ENCODE measurements at places on chromosomes 3 and 15. TPM values are rescaled to one million over a fixed set of nuclear protein-coding genes. Genes with fewer than 3 reads are reported as not detected.

The NR2E3 gene
- polyA plus RNA-seq: 0.81 TPM

The WDR93 gene
- polyA plus RNA-seq: 1.8 TPM

The SH2D7 gene
- polyA plus RNA-seq: 0.58 TPM

The LMLN gene
- 10.1 TPM for polyA plus RNA-seq

The ZIC1 gene
- not detected for polyA plus RNA-seq

The CYP1A2 gene
- polyA plus RNA-seq: 0.58 TPM

The PTPRG gene
- 54.0 TPM for polyA plus RNA-seq

The ADCY5 gene
- 14.8 TPM for polyA plus RNA-seq

The ANKRD63 gene
- polyA plus RNA-seq: not detected

The XCR1 gene
- polyA plus RNA-seq: 0.07 TPM

The BFSP2 gene
- polyA plus RNA-seq: not detected

The NRG4 gene
- polyA plus RNA-seq: 3.7 TPM

The CDHR4 gene
- 6.5 TPM for polyA plus RNA-seq

GRCh38 chr3:185948292-185948691 lies 10.5 kb upstream of the TRA2B start:
- no peak for DNase-seq

DNA sequence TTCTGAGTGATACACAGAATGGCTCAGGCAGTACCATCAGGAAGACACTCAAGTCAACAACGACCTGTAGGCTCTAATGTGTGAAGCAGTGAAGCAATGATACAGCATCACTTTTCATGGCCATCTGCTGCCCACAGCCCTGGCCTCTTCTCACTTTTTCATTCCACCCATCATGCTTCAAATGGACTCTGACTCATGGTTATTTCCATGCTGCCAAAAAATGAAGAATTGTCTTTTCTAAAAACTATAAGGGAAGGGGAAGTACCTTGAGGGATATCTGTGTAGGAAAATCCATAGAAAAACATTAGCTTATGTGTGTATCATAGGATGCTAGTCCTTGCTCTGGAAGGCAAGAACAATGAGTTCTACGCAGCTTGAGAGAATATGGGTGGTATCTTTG lies 11.5 kb downstream of the HGD start:
- no peak for DNase-seq

GRCh38 chr3:190491533-190492054 lies 22.3 kb upstream of the IL1RAP start:
- DNase-seq: no peak

DNA sequence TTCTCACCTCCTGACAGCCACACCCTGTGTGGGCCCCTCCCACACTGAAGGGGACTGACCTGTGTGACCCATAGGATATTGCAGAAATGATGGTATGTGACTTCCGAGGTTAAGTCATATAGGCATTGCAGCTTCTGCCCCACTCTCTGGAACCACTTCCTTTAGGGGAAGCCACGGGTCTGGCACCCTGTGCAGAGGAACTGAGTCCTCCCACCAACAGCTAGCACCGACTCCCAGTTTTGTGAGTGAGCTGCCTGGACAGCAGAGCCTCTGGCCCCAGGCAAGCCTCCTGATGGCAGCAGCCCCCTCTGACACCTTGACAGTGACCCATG lies 24.6 kb upstream of the SLC6A6 start:
- DNase-seq: peak; percentile 83

DNA sequence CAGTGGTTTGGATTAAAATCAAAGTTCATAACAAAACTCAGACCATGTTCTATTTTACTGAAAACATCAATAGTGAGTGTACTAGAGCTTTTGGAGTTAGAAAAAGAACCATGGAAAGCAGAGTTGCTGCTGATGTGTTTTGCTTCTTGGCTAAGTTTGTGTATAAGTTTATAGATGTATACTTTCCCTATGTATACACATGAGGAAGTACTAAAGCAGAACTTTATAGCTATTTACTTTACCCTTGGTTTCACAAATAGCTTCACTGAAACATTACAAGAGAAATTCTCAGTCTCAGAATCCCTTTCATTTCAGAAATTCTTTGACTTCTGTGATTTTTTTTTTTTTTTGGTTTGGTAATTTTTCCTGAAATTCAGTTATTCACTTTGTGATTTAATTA lies 229.0 kb downstream of the PTPRG start:
- DNase-seq: no peak

DNA sequence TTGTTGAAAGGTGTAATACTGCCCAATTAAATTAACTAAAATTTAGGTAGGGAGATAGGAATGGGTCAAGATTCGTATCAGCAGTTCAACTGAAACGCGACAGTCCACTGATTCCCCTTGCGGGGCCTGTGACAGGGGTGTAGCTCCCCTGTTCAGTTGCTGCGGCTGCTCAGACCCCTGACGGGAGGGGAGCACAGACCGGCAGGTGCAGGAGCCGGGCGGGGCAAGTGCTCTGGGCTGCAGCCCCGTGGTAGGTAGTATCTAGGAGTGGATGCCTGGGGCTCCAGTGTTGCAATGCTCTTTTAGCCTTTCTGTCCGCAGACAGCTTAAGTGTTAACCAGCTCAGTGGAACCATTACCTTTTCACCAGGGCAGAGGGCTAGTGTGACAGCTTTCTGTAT lies 164.9 kb downstream of the ROBO2 start:
- no peak for DNase-seq

DNA sequence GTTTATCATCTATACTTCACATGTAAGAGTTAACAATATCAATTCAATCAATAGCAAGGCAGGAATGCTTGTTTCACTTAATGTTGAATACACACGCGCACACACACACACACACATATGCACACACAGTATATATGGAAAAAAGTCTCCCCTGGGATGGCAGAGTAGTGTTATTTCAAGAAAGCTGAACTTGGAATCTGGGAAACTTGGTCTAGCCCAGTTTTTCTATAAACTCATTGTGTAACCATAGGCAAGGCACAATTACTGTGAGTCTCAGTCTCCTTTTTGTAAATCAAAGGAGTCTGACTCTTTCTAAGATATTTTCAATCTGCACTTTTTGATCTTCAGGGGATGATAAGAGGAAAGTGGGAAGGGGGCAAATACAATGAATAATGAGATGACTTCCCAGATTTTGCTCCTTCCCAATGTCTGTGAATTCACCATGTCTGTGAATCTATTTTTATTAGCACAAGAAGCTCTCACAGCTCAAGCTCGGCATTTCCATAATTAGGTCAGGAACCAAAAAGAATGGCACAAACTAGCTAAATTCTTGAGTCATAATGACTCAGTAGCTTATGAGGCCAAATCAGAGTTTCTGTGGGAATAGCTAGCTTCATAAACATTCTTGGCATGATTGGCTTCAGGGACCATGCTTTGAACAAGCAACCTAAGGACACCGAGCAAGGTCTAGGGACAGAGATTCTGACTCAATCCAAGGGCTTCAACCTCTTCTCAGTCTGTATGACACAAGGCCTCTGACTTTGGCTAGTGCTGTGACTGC lies 227.4 kb upstream of the DCBLD2 start:
- DNase-seq: no peak

DNA sequence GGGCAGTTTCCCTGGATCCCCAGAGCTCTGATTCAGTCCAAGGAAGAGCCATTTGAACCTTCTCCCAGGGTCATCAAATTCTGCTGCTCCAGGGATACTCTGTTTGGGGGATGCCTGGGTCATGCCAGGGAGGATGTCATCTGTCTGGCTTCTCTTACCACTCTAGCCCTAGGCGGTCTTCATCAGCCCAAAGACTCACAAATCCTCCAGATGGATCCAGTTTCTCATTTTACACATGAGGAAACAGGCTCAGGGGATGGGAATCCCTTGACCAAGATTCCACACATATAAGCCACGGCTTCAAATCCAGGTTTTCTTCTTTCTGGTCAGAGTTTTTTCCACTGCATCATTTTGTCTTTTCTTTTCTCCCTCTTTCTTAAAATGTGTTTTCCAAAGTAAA lies 36.7 kb downstream of the SLC28A1 start:
- DNase-seq: no peak

DNA sequence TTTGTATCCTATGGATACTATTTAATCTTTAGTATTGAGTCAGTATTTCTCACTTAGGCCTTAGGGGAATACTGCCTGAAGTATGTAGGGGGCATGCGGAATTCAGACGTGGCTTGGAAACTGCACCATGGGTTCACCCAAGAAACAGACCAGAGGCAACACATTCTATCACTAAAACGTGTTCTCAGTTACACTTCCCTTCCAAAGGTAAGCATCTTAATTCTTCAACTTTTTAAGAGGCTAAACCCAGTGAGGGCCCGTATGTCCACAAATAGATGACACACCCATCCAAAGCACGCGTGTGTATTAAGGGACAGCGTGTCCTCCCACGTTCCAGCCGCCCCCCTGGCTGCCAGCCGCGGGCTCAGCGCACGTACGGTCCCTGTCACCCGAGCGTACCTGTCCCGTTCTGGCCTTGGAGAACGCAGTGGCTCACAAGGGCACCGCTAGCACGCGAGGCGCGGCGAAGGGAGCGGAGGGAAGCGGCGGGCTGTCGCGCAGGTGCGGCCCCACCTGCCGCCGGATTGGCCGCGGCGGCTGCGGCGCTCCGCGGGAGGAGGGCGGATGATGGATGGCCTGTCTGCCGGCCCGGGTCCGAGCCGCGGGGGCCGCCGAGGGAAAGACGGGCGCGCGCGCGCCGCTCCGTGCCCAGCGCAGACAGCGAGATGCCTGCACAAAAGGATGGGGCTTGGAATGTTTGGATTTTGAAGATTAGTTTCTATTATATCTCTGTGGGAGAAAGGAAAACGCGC lies 1003.9 kb upstream of the NR2F2 start:
- DNase-seq: no peak

- no peak for DNase-seq
These were observed 414.0 kb upstream of the ZNF717 start for GRCh38 chr3:76199382-76199781.

GRCh38 chr15:101526442-101526841 lies 36.9 kb upstream of the PCSK6 start:
- no peak for DNase-seq

- DNase-seq: no peak
These were observed 42.7 kb downstream of the HHLA2 start for GRCh38 chr3:108338901-108339545.

- DNase-seq: no peak
These were observed 52.4 kb downstream of the SUCNR1 start for GRCh38 chr3:151925876-151926275.

DNA sequence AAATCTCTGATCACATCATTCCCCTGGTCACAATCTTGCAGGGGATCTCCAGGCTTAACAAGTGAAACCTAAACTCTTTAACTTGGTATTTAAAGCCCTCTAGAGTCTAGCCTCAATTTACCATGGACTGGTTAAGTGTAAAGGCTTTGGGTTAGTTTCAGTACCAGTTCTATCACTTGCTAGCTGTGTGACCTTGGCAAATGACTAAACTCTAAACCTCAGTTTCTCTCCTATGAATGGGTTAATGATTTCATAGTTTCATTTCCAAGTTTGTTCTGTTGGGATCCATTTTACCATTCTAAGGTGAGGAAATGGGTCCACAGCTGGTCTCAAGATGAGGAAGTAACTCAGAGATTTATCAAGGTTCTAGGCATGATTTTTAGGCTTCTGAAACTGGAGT lies 38.8 kb upstream of the TIMP4 start:
- no peak for DNase-seq

DNA sequence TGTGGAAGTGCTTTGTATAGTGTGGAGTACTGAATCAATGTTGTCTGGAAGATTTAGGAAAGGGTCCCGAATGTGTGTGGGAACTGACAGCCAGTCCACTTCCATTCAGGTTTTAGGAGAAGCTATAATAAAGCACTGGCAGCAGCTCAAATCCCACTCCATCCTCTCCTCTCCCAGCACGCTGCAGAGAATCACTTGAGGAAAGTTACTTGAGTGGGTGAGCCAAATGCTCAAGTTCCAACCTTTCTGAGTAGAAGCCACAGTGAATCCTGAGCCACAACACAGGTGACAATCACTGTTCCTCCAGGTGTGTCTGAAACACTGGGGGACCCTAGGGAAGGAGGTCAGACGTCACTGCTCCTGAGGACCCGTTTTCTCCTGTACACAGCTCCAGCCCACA lies 106.5 kb downstream of the TIGIT start:
- no peak for DNase-seq

DNA sequence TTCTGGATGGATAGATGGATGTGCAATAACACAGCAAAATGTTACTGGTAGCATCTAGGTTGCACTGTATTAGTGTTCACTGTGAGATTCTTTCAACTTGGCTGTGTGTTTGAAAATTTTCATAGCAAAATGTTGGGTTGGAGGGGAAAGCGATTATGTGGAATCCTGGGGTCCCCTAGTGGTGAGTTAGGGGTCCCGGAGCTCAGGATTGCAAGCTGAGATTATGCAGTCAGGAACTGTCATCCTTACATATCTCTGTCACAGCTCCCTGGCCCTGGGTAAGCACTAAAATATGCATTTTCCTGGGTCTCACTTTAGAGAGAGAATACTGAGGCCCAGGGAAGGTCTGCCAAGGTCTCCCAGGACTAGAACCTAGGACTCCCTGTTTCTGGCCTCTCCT lies 77.2 kb downstream of the CEMIP start:
- no peak for DNase-seq

Data from left lung (tissue), 14 donors.